ENCODE measurements at places on chromosomes 1 and 21.

- DNase-seq = peak; percentile 33
These were observed 47.8 kb upstream of the SRSF10 start for GRCh38 chr1:24027838-24028468.

DNA sequence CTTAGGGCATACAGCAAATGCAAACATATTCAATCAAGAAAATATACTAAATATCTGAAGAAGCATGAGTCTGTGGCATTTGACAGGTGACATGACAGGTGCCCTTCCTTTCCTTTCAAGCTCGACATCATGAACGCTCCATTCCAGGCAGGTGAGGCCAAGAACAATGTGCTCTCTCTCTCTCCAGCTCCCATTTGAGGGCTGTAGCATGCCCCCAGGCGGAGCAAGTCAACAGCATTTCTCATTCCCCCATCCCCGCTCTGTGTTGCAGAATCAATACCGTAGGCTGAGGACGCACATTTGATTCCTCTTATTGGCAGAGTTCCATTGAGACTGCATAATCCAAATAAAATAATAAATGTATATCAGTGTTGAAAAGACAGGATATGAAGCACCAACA lies 24.6 kb upstream of the PLPPR4 start:
- no peak for DNase-seq

- no peak for DNase-seq
These were observed 5.7 kb upstream of the ACBD6 start for GRCh38 chr1:180507795-180508724.

- no peak for DNase-seq
These were observed 71.6 kb downstream of the IVNS1ABP start for GRCh38 chr1:185245466-185245865.
